ENCODE measurements at places on chromosomes 13 and 19.

DNA sequence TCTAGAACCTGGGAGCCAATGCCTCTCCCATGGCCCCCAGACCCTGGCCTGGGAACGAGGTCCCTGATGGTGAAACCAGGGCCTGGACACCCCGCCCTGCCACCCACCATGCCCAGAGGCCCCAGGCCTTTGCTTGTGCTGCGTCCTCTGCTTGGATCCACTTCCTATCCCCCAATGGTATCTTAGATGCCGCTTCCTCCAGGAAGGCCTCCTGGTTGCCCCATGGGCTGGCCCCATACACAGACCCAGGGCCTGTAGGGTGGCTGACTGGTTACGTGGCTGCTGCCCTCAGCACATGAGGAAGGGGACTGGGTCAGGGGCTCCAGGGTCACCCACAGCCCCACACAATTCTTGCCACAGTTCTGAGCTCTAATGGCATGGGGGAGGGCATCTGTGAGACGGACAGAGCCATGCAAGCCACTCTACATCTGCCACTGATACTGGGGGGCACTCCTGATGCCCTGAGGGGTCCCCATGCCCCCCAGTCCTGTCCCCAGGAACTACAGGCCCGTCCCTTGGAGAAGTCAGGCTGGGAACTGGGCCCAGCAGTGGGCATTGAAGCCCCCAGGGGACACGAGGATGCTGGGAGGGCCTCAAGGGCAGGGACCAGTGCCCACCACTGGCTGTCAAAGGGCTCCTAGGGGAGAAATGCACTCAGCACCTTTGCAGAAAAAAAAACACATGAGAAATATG lies 5.0 kb downstream of the RPL36 start:
- DNase-seq = no peak

GRCh38 chr19:5957170-5957569 lies 20.8 kb downstream of the RANBP3 start:
- DNase-seq = no peak

- DNase-seq = no peak
Observed at GRCh38 chr13:101301053-101301452, 115.3 kb downstream of the NALCN start.

DNA sequence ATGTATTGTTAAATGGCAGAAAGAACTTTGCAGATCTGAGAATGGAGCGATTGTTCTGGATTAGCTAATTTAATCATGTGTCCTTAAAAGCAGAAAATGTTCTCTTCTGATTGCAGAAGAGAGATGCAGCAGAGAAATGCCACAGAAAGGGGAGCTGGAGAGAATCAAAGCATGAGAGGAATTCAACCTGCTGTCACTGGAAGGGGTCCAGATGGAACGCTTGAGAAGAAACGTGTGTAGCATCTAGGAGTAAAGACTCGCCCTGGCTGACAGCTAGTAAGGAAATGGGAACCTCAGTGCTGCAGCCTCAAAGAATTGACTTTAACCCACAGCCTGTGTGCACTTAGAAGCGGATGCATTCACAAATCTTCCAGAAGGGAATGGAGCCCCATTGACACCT lies 502.8 kb downstream of the KLF12 start:
- peak; percentile 1 for DNase-seq

DNA sequence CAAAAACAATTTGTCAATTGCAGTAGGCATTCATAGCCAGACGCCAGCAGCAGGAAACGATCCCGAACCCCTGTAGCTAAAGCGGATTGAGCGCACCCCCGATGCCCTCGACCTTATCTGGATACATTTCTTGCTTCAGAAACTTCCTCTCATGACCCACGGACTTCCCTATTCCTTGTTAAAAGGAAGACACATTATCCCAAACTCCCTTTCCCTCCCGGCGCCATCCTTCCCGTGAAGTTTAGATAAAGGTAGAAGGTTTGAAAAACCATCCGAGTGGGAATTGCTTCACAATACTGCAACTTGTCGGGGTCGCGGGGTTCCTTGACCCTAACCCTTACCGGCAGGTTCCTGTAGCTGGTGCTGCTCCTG lies 977 bp downstream of the PCDH20 start:
- no peak for DNase-seq

GRCh38 chr13:44306371-44307192 lies 67.0 kb upstream of the SERP2 start:
- peak; percentile 96 for DNase-seq

DNA sequence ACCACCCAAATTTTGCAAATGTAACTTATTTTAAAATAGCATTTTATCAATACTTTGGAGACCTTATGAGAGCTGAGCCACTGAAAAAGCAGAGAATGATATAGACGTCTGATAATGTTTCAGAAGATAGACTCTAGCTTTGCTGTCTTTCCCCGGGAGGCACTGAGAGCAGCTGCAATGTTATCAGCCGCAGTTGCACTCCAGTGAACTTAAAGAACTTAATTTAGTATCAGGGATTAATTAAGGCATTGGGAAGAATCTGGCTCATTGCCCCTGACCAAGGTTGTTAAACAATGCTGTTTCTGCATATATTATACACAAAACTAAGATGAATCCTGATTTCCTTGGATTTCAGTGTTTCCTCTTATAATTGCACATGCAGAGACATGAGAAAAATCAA lies 75.7 kb upstream of the SGCG start:
- no peak for DNase-seq

- DNase-seq = no peak
Observed at GRCh38 chr13:98044301-98044700, 90.8 kb downstream of the IPO5 start.

- no peak for DNase-seq
Observed at GRCh38 chr13:43230989-43231388, 207.6 kb downstream of the DNAJC15 start.

DNA sequence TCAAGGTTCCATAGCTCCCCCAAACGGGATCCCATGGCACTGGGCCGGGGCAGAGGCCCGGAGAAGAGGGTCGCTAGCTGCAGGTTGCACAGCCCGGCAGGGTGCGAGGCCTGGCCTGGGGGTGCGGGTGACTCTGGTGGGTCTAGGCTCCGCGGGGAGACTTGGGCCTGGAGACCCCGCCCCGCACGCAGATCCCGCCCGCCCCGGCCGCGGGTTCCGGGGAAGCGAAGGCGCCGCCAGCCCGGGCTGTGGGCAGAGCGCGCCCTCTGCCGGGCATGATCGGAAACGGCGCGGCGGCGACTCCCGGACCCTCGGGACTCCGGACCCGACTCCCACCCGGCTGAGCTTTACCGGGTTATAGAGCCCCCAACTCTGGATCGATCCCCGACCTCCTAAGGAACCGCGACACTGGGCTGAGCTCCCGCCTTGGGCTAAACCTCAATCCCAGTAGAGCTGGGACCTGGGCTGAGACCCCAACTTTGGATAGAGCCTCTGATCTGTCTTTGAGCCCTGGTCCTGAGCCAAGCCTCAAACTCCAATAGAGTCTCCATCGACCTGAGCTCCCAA lies 3.1 kb upstream of the TNFAIP8L1 start:
- DNase-seq = no peak

GRCh38 chr13:79833991-79834390 lies 353.0 kb downstream of the NDFIP2 start:
- DNase-seq = no peak

DNA sequence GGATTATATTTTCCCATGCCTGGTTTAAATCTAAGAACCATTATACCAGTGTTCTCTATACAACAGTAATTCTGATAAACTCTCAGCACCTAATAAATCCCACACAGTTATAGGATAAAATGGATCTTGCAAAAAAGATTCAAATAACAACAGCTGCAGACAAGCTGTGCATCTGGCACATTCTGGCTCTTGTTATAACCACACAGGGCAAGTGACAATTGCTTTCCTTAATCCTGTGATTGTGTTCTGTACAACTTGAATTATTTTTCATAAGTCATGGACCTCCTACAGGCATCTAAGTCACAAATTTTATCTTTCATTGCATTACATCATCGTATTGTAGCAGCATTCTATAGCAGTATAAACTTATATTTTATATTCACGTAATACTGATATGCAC lies 948.3 kb downstream of the SLITRK1 start:
- no peak for DNase-seq

- no peak for DNase-seq
Observed at GRCh38 chr13:105627270-105627669, 908.2 kb downstream of the EFNB2 start.

GRCh38 chr13:99133848-99134247 lies 66.8 kb upstream of the UBAC2 start:
- no peak for DNase-seq

DNA sequence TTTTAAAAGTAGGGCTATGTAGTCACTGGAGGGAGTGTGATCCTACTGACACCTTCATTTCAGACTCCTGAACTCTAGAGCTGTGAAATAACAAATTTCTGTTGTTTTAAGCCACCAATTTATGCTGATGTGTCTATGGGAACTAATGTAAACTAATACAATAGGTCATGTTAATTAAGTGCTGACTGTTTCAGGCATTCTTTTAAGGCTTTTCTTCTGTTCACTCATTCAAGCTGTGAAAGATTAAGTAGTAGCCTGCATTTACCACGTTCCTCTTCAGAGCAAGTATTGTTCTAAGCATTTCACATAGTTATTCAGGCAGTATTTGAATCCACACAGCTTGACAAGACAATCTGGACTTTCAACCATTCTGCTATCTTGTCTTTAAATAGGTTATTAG lies 1135.0 kb downstream of the SLITRK1 start:
- DNase-seq = no peak

- DNase-seq = no peak
Observed at GRCh38 chr13:49443357-49443703, 534 bp downstream of the CAB39L start.

DNA sequence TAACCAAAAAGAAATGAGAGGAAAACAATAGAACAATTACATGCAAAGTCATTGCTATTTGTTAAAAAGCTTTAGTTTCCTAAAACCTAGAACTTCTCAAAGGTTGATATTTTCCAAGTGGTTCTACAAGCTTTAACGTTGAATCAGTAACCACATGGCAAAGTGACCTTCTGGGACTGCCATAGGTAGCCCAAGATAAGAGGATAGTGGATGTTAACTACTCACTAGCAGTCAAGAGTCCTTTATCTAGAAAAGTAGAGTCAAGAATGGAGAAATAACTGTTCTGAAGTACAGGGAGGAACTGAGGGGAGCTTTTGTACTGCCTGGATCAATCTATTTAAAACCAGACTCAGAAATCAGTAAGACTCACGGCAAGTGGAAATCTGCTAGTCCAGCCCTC lies 9.9 kb upstream of the SLC46A3 start:
- no peak for DNase-seq

DNA sequence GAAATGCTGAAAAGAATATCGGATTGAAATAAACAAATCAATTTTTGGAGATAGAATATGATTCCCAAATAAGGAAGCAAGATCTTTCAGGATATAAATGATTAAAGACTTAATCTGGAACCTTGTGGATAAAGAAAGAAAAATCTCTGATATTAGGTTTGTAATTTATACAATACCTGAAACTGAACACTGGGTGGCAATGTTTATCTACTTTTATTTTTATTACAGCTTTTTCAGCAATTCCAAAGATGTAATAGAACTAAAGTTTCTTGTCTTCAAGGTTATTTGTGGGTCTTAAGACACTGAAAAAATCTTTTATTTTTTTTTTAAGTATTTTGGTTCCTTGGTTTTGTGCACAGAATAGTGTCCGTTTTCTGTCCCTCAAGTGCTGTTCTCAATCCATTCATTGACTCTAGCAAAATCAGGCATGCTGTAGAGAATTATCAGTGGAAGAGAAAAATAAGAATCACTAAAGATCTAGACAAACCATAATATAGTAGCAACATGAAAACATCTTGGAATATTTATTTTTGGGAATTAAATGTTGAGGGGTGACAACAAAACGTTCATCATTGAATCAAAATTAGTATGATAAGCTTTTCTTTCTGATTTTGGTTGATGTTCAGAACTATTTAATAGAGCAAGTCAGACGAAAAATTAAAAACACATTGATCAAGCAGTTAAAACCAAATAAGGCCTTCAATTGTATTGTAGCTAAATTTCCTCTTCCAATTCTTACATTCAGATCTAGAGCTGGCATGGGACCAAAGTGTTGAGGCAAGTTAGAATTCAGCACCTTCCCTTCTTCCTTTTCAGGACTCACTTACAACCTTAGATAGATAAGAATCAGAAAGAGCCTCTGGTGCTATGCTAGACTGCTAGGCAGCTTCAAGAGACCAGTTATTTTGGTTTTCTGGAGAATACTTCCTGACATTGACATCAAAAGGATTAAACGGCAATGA lies 704.4 kb upstream of the PCDH20 start:
- DNase-seq = peak; percentile 3

GRCh38 chr19:43311706-43312105 lies 41.8 kb upstream of the CD177 start:
- DNase-seq = no peak

- DNase-seq = no peak
Observed at GRCh38 chr13:60758637-60759036, 361.6 kb downstream of the TDRD3 start.

DNA sequence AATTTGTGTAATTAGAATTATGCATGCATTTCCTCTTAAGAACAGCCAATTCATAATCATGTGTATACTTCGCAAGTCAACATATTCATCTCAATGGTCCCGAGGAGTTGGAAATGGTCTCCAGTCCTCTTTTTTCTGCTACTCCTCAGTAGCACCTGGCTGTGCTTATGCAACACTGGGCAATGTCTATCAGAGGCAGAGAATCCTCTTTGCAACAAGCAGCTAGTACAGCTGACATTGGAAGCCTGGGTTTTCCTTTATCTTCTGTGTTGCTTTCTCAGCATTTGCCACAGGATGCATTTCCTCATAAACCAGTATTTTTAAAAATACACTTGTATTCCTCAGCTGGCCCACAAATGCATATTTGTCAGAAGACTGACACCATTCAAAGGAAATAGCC lies 405.3 kb upstream of the GPC6 start:
- DNase-seq = no peak

- no peak for DNase-seq
Observed at GRCh38 chr19:2021453-2022140, 6.1 kb upstream of the BTBD2 start.

DNA sequence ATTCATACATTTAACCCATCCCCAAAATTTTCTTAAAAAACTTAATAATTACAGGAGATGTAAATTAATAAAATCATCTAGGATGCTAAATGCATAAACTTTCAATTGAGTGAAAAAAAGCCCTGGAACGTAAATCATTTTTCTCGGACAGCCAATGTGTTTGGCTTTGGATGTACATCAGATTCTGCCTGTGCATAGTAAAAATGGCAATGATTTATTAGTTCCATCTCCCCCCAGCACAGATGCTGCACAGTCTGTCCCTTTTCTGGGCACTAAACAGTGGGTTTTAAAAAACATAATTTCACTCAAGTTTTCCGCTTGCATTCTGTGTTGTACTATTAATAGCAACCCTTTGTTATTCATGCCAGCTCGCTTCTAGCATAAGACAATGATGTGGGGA lies 147.7 kb downstream of the TM9SF2 start:
- no peak for DNase-seq
